ENCODE measurements at places on chromosomes 3 and 15. TPM values are rescaled to one million over a fixed set of nuclear protein-coding genes. Genes with fewer than 3 reads are reported as not detected.

GRCh38 chr3:133413161-133414020 is 13.5 kb downstream of the BFSP2 start:
- no peak overlapping the region for H3K4me3 ChIP-seq
- H3K4me1 ChIP-seq: peaks cover 7% of the 10 kb centered on the region
- no peak for DNase-seq
- no peaks in the 10 kb centered on the region for H3K27me3 ChIP-seq
- H3K27ac ChIP-seq: no peak overlapping the region
- no peaks in the 10 kb centered on the region for H3K36me3 ChIP-seq

GRCh38 chr15:70499791-70500190 is 263.6 kb downstream of the UACA start:
- DNase-seq: no peak
- H3K36me3 ChIP-seq: no peaks in the 10 kb centered on the region
- peaks cover 6% of the 10 kb centered on the region for H3K4me1 ChIP-seq
- no peaks in the 10 kb centered on the region for H3K27me3 ChIP-seq

- H3K4me1 ChIP-seq: no peaks in the 10 kb centered on the region
- no peaks in the 10 kb centered on the region for H3K36me3 ChIP-seq
- H3K4me3 ChIP-seq: no peak overlapping the region
- no peak for DNase-seq
- no peaks in the 10 kb centered on the region for H3K27me3 ChIP-seq
Measured at GRCh38 chr15:37709669-37710068, 224.8 kb upstream of the TMCO5A start.

- no peak overlapping the region for H3K27ac ChIP-seq
- H3K27me3 ChIP-seq: no peaks in the 10 kb centered on the region
- H3K4me1 ChIP-seq: no peaks in the 10 kb centered on the region
Measured at GRCh38 chr3:36895496-36896409, 49.1 kb downstream of the TRANK1 start.

GRCh38 chr3:133860519-133860918 is 35.2 kb downstream of the RAB6B start:
- no peaks in the 10 kb centered on the region for H3K27me3 ChIP-seq
- no peaks in the 10 kb centered on the region for H3K36me3 ChIP-seq
- no peaks in the 10 kb centered on the region for H3K4me1 ChIP-seq

DNA sequence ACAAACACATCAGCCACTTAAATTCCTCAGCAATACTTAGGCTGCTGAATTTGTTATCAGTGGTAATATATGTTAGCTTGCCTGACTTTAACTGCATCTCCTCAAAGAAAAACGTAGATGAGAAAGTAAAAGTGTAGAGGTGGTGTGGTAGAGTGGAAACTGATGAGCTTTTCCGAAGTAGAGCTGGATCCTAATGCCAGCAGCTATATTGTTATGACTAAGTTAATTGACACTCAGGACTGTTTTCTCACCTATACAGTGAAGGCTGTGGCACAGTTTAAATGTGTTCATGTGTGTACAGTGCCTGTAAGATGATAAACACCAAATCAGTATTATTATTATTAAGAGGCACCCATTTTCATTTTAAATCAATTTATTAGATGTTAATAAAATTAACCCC is 174.9 kb downstream of the TNIK start:
- peaks cover 12% of the 10 kb centered on the region for H3K4me1 ChIP-seq
- no peak overlapping the region for H3K4me3 ChIP-seq
- no peak for DNase-seq
- no peaks in the 10 kb centered on the region for H3K36me3 ChIP-seq

- DNase-seq: no peak
- no peak overlapping the region for H3K4me3 ChIP-seq
- H3K27me3 ChIP-seq: no peaks in the 10 kb centered on the region
- peaks cover 3% of the 10 kb centered on the region for H3K36me3 ChIP-seq
- no peaks in the 10 kb centered on the region for H3K4me1 ChIP-seq
Measured at GRCh38 chr3:32712506-32713055, 27.6 kb downstream of the CNOT10 start.

GRCh38 chr15:74614744-74615507 is 710 bp upstream of the CLK3 start:
- peak overlapping the region; percentile 98 for H3K27ac ChIP-seq
- H3K36me3 ChIP-seq: peaks cover 2% of the 10 kb centered on the region
- peak; percentile 74 for DNase-seq
- H3K4me3 ChIP-seq: peak overlapping the region; percentile 95
- H3K4me1 ChIP-seq: peaks cover 49% of the 10 kb centered on the region

DNA sequence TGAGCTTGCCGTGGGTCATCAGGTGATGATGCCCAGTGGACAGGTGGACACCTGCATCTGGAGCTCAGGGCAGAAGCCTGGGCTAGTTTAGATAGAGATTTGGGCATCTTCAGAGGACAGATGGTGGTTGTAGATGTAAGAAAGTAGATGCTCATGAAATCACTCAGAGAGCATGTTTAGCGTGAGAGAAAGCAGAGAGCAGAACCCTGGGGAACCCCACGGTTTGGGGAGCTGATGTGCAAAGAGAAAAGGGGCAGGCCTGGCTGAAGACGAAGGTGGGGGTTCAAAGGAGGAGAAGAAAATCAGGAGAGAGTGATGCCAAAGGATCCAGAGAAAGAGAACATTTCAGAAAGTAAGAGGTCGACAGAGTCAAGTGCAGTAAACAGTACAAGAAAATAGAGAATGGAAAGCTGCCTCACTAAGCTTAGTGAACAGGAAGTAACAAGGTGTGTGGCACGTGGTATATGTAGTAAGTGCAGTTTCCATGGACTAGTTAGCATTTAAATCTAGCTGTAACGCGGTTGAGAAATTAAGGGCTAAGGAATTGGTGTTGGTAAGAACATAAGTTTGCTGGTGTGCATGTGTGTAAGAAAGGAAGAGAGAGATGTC is 13.5 kb downstream of the TIGIT start:
- no peaks in the 10 kb centered on the region for H3K36me3 ChIP-seq

DNA sequence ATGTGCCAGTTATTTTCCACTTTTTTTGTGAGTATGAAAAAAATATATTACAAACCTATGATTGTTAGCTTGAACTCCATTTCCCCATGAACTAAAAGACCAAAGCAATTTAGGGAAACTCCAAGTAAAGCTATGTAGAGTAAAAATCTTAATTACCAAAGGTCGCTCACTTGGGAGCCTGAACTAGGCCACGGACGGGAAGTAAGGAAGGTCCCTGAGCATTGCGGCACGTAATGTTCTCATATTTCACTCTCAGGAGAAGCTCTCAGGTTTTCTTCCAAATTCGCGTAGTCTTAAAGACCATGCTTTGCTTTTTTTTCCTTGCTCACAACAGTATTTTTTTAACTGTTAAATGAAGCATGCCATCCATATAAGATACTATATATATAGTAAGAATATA is 215.3 kb upstream of the RARB start:
- no peaks in the 10 kb centered on the region for H3K4me1 ChIP-seq
- no peaks in the 10 kb centered on the region for H3K27me3 ChIP-seq
- DNase-seq: no peak
- H3K4me3 ChIP-seq: no peak overlapping the region

DNA sequence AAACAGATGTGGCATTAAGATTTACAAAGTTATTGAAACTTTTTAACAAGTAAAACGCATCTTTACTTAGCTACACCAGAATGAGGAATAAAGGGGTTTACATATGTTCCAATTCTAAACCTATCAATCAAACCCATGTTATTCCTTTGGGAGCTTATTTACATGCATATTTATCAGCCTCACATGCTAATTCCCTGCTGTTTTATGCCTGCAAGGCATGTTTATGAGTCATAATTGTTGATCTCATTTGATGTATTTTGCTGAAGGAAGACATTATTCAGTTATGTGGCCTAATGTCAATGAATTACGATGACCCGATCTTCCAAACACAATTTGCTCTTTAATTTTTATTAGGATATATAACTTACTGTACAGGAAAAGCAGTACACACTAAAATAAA is 272.9 kb downstream of the TBC1D5 start:
- H3K4me1 ChIP-seq: no peaks in the 10 kb centered on the region
- no peaks in the 10 kb centered on the region for H3K36me3 ChIP-seq
- H3K27me3 ChIP-seq: no peaks in the 10 kb centered on the region
- no peak for DNase-seq
- H3K4me3 ChIP-seq: no peak overlapping the region

DNA sequence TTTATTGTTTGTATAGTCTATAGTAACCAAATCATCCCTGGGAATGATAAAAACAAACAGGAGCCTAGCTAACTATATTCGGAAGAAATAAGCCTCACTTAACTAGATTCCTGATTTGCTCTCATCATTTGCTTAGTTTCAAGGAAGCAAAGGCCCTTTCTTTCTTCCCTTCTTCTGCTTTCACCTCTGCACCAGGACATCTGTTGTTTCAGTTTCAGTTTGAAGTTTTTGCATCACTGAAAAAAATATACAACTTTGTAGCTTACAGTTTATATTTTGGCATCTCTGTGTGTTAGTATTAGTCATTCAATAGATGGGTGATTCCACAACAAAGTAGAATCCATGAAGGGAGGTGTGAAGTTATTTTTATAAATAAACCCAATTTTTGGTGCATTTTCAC is 113.6 kb upstream of the SNTN start:
- H3K27me3 ChIP-seq: no peaks in the 10 kb centered on the region
- DNase-seq: no peak
- no peaks in the 10 kb centered on the region for H3K4me1 ChIP-seq
- H3K36me3 ChIP-seq: no peaks in the 10 kb centered on the region
- H3K4me3 ChIP-seq: no peak overlapping the region
- no peak overlapping the region for H3K27ac ChIP-seq

DNA sequence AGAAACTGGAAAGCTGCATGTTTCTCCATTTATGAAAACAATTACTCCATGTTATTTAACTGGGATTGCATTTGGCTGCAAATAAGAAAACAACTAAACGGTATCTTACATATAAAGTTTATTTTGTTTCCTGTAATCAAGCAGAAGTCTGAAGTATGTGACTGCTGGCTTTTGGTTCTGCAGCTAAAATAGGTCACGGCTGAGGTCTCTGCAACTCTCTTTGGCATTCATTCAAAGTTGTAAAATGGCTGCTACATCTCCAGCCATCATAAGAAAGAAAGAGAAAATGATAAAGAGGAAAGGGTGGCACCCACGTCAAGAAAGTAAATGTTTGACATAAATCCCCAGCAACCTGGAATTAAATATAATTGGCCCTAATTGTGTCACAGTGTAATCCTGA is 406.1 kb downstream of the TBC1D5 start:
- H3K4me1 ChIP-seq: no peaks in the 10 kb centered on the region
- H3K27ac ChIP-seq: no peak overlapping the region
- H3K27me3 ChIP-seq: no peaks in the 10 kb centered on the region
- H3K36me3 ChIP-seq: no peaks in the 10 kb centered on the region

DNA sequence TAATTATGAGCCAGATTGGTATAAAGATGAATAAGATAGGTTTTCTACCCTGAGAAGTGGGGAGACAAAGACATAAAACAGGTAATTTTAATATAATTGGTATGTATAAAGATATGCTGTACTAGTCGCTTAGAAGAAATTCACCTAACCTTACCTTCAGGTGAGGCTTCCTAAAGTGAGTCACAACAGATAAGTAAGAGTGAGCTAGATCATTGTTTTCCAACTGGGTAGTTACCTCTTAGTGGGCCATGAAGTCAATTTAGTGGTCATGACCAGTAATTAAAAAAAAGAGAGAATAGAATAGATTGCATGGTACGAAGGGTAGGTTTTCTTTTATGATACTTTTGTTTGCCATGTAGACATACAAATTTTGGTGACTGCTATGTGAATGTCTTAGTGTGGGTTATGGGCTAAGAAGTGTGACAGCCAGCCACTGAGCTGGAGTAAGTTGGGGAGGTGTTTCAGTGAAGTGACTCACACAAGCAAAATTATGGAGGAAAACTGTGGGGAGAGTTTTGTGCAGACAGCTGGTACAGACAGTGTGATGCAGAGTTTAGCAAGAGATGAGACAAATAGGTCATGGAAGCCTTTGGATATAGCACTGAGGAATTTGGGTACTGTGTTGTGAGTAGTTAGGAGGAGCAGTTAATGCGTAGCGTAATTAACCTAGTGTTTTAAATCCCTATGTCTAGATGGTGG is 8.2 kb downstream of the TRNT1 start:
- H3K4me1 ChIP-seq: no peaks in the 10 kb centered on the region
- H3K27ac ChIP-seq: no peak overlapping the region
- DNase-seq: no peak
- no peak overlapping the region for H3K4me3 ChIP-seq
- peaks cover 8% of the 10 kb centered on the region for H3K36me3 ChIP-seq

DNA sequence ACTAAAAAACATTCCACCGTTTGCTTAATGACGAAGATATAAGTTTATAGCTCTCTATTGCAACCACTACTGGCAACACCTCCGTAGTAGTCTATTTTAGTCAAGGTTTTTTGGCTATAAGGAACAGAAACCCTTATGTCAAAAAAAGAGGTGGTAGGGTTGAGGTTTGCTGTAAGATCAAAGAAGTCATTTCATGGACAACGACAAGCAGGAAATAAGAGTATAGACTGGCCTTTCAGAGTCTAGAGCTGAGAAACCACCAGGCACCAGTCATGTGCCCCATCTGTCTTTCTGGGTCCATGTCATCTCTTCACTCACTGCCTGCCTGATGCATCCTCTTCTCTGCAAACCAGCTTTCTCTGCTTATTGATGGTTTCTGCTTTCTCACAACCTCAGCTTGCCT is 42.7 kb downstream of the THBS1 start:
- no peaks in the 10 kb centered on the region for H3K36me3 ChIP-seq
- DNase-seq: no peak
- no peaks in the 10 kb centered on the region for H3K27me3 ChIP-seq
- H3K4me3 ChIP-seq: no peak overlapping the region
- peaks cover 10% of the 10 kb centered on the region for H3K4me1 ChIP-seq

- no peaks in the 10 kb centered on the region for H3K36me3 ChIP-seq
- H3K27me3 ChIP-seq: no peaks in the 10 kb centered on the region
- no peak for DNase-seq
- peaks cover 14% of the 10 kb centered on the region for H3K4me1 ChIP-seq
- no peak overlapping the region for H3K4me3 ChIP-seq
Measured at GRCh38 chr15:66838671-66839239, 136.7 kb downstream of the SMAD6 start.

DNA sequence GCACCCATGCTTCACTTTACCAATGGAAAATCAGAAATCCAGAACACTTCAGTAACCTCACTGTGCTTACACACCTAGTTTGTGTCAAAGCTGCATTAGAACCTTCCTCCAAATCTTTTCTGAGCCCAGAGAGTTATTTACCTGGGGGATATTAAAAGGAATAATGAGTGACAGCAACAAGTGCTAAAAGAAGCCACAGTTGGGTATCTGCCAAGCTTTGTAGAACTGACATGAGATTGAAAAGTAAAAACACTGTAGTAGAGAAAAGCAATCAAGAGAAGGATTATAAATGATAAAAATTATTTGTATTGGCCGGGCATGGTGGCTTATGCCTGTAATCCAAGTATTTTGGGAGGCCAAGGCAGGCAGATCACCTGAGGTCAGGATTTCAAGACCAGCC is 8.8 kb upstream of the TBC1D23 start:
- H3K27me3 ChIP-seq: no peaks in the 10 kb centered on the region
- no peak overlapping the region for H3K4me3 ChIP-seq
- H3K36me3 ChIP-seq: no peaks in the 10 kb centered on the region
- H3K27ac ChIP-seq: no peak overlapping the region

- DNase-seq: no peak
- no peak overlapping the region for H3K4me3 ChIP-seq
- H3K27ac ChIP-seq: no peak overlapping the region
Measured at GRCh38 chr3:73557986-73558726, 66.6 kb downstream of the PDZRN3 start.

CX3CR1 gene
- total RNA-seq: not detected

GPR171 gene
- total RNA-seq: 0.78 TPM

COL6A5 gene
- total RNA-seq: not detected

CCR8 gene
- not detected for total RNA-seq

SLC6A11 gene
- total RNA-seq: 0.52 TPM

RBPMS2 gene
- total RNA-seq: 0.26 TPM

ENTPD3 gene
- 12.2 TPM for total RNA-seq

RNF123 gene
- 18.4 TPM for total RNA-seq

BOC gene
- total RNA-seq: 29.6 TPM

CNTN3 gene
- total RNA-seq: 7.3 TPM

FAM81A gene
- total RNA-seq: under 0.01 TPM

All from body of pancreas (tissue), 4 donors.